ENCODE measurements at places on chromosomes 5 and 9. TPM values are rescaled to one million over a fixed set of nuclear protein-coding genes. Genes with fewer than 3 reads are reported as not detected.
A peak's percentile ranks its signal among the peaks of the same experiment; 100 is the strongest.

The SLC23A1 gene
- 0.30 TPM for total RNA-seq

The PCDHGB1 gene
- total RNA-seq: 6.9 TPM

GRCh38 chr5:57937025-57937424 lies 454.4 kb upstream of the ACTBL2 start:
- H3K27ac ChIP-seq: no peak overlapping the region
- no peak for DNase-seq
- H3K4me1 ChIP-seq: no peaks in the 10 kb centered on the region
- no peak overlapping the region for H3K4me3 ChIP-seq

The FOXD4L6 gene
- total RNA-seq: not detected

The ACTBL2 gene
- total RNA-seq: not detected

DNA sequence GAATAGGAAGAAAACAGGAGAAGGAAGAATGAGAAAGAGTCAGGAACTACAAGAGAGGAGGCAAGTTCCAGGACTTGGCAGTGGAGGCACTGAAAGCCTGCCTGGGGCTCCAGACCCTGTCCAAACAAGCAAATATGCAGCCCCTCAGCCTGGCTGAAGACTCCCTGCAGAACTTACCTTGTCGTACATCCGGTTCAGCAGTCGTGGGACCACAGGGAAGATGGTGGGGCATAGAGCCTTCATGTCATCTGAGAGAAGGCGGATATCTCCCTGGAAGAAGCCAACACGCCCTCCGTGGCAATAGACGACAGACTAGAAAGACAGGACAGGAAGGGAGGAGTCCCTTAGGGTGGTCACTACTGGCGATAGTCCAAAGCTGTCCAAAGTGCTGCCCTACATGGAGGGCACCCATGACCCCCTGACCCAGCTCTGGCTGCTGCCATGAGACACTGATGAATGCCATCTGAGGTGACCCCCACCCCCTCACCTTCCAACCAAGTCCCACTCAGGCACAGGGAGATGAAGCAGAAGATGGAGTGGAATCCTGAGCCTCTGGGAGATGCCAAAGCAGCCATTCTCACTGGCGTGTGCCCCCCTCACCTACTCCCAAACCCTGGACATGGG lies 27.7 kb upstream of the MEIKIN start:
- H3K36me3 ChIP-seq: no peaks in the 10 kb centered on the region
- H3K4me1 ChIP-seq: no peaks in the 10 kb centered on the region
- no peak for DNase-seq
- no peak overlapping the region for H3K4me3 ChIP-seq
- no peaks in the 10 kb centered on the region for H3K27me3 ChIP-seq

DNA sequence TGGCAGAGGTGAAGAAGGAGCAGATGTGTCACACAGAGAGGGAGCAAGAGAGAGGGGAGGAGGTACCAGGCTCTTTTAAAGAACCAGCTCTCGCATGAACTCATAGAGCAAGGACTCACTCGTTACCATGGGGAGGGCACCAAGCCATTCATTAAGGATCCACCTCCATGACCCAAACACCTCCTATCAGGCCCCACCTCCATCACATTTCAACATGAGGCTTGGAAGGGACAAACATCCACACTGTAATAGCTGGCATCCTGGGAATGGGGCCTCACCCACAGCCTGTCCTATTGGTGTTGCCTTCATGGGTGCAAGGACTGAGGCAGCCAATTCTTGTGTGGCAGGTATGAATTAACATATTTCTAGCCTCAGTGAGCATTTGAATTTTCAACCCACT lies 11.6 kb upstream of the TNFAIP8 start:
- no peak overlapping the region for H3K27ac ChIP-seq
- H3K27me3 ChIP-seq: no peaks in the 10 kb centered on the region
- no peaks in the 10 kb centered on the region for H3K4me1 ChIP-seq
- H3K4me3 ChIP-seq: no peak overlapping the region
- no peak for DNase-seq
- H3K36me3 ChIP-seq: no peaks in the 10 kb centered on the region

DNA sequence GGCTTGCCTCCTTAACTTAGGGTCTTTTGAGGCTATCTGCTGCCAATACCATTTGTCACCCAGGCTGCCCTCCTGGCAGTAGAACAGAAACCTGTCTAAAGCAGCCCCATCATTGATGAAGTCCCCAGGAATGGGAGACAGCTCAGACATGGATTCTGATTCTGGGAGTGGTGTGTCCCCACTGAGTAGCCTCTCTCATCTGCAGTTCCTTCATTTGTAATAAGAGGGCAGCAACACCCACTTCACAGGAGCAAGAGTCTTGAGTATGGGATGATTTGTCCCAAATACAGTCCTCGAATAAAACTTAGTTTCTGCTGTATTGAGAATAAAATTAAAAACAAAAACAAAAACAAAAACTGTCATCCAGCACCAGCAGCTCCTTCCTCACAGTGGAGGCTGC lies 167.6 kb downstream of the ASTN2 start:
- no peak overlapping the region for H3K4me3 ChIP-seq
- no peaks in the 10 kb centered on the region for H3K36me3 ChIP-seq
- no peaks in the 10 kb centered on the region for H3K27me3 ChIP-seq
- no peak for DNase-seq
- no peak overlapping the region for H3K27ac ChIP-seq

The SELENOP gene
- 403 TPM for total RNA-seq

DNA sequence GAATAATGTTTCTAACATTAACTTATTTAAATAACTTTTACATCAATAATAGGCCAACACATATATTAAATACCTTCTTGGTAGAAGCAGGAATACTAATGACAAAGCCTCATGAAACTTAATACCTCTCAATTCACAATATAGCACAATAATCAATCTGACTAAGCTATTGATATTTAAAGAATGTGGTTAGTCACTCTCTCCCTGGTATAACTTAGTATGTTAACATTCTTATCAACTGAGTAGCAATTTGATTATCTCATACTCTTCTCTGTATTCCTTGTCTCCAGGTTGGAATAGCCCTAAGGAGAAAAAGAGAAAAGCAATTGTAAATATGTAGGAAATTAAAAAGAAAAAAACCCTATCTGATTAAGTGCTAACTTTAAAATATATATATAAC lies 4.9 kb upstream of the PGGT1B start:
- H3K4me1 ChIP-seq: no peaks in the 10 kb centered on the region
- H3K36me3 ChIP-seq: peaks cover 2% of the 10 kb centered on the region
- no peak overlapping the region for H3K4me3 ChIP-seq
- no peak for DNase-seq

DNA sequence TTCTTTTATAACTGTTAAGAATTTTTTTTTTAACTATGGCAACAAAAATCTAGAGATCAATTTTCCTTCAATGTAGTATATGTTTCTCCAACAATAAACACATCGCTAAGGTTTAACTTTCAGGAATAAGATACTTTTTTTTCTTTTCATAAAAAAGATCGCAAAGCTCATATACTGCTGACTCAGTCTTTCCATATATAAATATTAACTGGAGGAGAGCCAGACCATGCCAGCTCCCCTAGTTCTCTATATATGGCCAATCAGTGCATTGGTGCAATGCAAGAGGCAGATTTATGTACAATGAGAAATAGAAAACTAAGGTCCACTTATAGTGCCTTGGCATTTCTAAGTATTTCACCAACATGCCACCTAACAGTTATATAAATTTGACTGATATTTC lies 89.2 kb upstream of the GAS1 start:
- no peak for DNase-seq
- peak overlapping the region; percentile 89 for H3K27ac ChIP-seq
- H3K36me3 ChIP-seq: no peaks in the 10 kb centered on the region

The SLC6A18 gene
- total RNA-seq: not detected

- H3K4me3 ChIP-seq: peak overlapping the region; percentile 56
- peak overlapping the region; percentile 98 for H3K27ac ChIP-seq
- H3K4me1 ChIP-seq: peaks cover 19% of the 10 kb centered on the region
- H3K27me3 ChIP-seq: no peaks in the 10 kb centered on the region
These were observed 2.2 kb downstream of the AKNA start for GRCh38 chr9:114385397-114386181.

DNA sequence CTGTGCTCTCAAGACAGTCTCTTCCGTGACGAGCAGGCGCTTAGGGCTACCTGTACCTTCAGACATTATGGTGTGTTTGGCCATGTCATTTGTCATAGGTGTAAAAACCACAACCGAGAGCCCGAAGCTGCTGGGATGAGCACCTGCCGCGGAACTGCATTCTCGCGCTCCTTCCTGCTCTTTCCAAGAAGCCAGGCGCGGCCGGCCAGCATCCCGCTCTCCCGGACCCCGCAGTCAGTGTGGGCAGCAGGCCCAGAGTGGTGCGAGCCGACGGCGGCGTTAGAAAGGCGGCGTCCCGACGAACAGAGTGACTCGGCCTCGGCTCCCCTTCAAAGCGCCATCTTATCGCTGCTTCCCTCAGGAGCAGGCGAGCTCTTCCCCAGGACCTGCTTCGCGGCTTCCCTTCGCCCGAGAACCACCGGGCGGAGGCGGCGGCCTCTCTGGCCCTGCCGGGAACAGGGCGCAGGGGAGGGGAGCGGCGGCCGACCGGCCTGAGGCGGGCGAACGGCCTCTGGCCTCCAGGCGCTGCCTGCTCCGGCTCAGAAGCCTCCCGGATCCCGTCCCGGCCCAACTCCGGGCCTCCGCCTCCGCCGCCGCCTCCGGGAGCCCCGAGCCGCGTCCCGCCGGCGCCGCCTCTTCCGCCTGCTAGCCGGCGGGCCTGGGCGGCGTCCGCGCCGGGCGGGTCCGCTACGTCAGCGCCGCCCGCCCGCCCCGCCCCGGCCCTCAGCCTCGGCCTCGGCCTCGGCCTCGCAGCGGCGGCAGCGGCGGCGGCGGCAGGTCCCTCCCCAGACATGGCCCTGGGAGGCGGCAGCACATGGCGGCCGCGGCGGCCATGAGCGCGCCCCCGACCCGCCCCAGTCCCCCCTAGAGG lies at the start of gene FAM120A:
Gene FAM120A, plus strand, starts transcription at position 741 of the 871 bp plus-strand sequence. CDS start 231 bp downstream, outside the sequence.
- peak within 1 kb of the TSS; percentile 98 for H3K4me3 ChIP-seq
- peaks cover 21% of the 10 kb centered on the region for H3K4me1 ChIP-seq
- no peaks in the 10 kb centered on the region for H3K27me3 ChIP-seq
- no peaks in the 10 kb centered on the region for H3K36me3 ChIP-seq

GRCh38 chr9:92965061-92965758 lies 17.9 kb downstream of the FGD3 start:
- no peaks in the 10 kb centered on the region for H3K36me3 ChIP-seq
- no peaks in the 10 kb centered on the region for H3K4me1 ChIP-seq
- no peak overlapping the region for H3K27ac ChIP-seq
- no peaks in the 10 kb centered on the region for H3K27me3 ChIP-seq

The SPATA6L gene
- total RNA-seq: 5.0 TPM

The ENTPD2 gene
- total RNA-seq: not detected
